ENCODE measurements at places on chromosomes 5 and 9.

DNA sequence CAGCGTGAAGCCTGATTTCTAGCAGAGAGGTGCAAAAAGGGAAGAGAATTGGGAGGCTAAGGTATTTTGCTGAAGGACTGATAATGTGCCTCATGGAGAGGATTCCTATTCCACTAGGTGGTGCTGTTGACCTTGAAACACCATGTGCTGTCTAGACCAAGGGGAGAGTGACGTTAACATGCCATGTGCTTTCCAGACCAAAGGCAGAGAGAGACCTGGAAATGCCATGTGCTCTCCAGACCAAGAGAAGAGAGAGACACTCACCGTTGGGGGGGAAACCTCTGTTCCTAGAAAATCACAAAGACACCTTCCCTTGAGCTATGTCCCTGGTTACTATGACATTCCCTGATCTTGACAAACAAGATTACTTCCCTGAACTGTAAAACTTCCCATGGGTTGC is 286.0 kb upstream of the TUSC1 start:
- peak; percentile 84 for DNase-seq

GRCh38 chr5:93151896-93152295 is 429.1 kb downstream of the NR2F1-AS1 start:
- no peak for DNase-seq

DNA sequence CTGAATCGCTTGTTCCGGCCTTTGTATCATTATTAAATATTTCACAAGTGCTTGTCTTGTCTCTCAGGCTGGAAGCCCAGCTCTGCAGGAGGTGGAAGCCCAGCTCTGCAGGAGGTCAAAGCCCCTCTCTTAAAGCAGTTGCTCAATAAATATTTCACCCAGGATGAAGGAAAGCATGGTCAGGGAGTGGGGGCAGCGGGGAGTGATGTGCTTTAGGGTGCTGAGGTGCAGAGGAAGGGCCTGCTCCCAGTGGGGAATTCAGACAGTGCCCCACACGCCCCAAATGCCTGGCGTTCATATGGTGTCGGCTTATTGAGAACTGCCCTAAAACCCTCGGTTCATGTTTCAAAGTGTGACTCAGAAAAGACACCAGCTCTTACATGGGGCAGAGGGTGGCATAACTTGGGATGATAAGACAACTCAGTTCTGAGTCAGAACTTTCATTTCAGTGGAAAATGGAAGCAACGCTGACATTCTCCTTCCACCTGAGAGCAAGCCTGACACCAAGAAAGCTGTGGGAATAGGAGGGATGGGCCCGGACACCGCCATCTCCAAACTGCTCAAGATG is 114.3 kb upstream of the DAP start:
- no peak for DNase-seq

DNA sequence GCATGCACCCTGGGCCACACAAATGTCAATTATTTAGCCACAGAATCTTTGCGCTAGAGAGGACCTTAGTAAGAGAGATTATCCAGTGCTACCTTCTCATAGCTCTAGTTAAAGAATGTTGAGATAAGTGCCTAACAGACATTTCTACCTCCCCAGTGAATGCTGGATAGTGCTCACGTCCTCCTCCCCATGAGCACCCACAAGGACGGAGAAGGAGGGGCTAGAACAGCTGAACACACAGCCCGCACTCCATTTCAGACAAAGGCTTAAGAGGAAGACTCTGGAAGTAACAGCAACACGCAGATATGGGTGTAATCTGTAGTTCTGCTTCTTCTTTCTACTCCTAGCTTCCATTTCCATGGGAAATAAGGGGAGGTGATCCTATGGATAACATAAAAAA is 120.5 kb downstream of the FEM1C start:
- no peak for DNase-seq

DNA sequence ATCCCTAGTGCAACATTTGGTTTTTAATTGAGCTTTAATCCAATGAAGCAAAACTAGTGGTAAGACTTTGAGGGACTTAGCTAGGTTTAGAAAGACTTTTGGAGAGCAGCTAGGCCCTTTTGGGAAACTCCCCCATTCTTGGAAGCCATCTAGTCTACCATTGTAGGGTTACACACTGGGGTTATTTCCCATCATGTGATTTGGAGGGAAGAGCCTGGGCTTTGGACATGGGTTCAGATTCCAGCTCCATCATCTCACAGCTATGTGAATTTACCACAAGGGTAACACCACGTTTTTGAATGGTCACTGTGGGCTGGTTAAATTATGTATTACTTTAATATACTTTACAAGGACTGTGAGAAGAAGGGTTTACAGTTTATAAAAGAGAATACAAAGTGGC is 18.3 kb upstream of the TNFSF15 start:
- DNase-seq = no peak

- DNase-seq = peak; percentile 68
Observed at GRCh38 chr9:130707225-130707976, 13.8 kb downstream of the EXOSC2 start.

GRCh38 chr5:98773214-98773463 is 324 bp upstream of the RGMB start:
- DNase-seq = no peak

- no peak for DNase-seq
Observed at GRCh38 chr5:76535577-76535976, 87.6 kb downstream of the F2RL2 start.

GRCh38 chr5:11477786-11478185 is 426.5 kb downstream of the CTNND2 start:
- no peak for DNase-seq

- no peak for DNase-seq
Observed at GRCh38 chr5:134451936-134452505, 40.3 kb upstream of the CDKN2AIPNL start.

GRCh38 chr9:18989865-18990264 is 43.1 kb downstream of the SAXO1 start:
- no peak for DNase-seq

DNA sequence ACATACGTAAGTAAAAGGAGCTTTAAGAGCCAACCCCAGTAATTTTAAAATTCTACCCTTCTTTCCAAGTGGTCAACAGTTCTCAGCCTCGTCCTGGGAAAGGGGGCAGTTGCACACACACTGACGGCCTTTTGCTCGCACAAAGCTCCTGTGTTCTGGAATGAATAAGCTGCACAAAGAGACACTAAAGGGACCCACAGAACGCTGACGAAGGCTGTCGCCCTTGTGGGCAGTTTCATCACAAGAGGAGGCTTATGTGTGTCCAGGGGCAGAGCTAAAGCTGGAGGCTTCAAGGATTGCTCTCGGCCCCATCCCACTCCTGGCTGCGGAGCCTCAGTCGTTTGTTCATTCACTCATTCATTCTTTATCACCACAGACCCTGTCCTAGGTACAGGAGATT is 67.0 kb upstream of the NEK6 start:
- DNase-seq = no peak

DNA sequence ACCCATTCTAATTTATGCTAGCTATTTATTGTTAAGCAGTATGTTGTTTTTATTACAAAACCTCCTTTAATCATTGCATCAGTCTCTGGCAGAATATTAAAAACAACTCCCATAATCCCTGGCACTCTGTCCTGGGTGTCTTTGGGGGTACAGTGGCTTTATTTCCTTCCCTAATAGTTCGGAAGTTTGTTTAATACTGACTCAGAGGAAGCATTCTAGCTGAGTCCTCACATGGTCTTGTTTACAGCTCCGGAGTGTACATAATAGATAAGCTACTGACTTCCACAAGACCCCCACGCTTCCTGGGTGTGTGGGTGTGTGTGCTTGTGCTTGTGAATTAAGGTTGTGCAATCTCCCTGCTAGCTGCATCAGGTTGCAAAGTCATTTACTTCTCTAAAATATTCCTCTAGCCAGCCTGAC is 149.8 kb upstream of the CDKN2B start:
- no peak for DNase-seq

- DNase-seq = no peak
Observed at GRCh38 chr5:122030251-122030650, 47.8 kb downstream of the LOX start.

DNA sequence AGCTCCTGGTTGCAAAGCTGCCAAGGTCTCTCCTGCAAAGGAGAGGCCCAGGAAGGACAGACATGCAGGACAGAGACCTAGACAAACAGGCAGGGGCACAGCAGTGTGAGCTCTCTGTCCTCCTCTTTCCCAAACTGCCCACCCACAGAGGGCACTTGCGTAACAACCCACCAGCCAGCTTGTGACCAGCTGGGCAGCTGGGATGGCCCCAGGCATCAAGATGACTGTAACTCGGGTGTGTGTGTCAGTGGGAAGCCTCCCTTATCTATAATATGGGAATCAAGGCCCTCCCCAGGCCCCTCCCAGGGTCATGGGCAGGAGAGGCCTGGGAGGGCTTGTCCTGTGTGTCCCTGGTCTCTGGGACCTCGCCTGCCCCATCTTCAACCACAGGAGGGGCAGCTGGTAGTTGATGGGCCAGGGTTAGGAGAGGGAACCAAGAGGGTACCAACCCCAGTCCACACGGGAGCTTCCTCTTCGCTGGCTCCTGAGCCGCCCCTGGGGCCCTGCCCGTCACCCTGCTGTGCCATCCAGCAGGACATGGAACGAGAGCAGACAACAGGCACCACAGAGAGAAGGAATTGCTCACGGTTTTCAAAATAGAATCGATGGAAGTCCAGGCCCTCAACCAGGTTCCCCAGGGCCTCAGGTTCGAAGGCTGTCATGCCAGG is 37.9 kb downstream of the SLC6A7 start:
- DNase-seq = no peak

DNA sequence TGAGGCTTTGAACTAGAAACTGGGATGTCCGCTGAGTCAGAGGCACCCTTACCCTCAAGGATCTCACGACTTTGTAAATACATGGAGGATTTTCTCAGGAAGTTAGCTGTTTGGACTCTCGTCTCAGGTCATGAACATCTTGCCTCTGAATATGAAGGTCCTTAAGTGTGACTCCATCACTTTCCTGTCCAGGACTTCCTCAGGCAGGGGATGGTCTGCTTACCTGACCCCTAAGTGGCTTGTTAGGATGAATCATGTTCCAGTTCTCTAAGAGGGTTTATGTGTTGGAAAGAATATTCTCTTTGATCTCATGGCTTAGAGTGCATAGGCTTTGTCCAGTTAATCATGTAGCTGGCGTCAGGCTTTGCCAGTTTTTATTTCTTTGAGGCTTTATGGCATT is 511.7 kb upstream of the KLF4 start:
- no peak for DNase-seq

DNA sequence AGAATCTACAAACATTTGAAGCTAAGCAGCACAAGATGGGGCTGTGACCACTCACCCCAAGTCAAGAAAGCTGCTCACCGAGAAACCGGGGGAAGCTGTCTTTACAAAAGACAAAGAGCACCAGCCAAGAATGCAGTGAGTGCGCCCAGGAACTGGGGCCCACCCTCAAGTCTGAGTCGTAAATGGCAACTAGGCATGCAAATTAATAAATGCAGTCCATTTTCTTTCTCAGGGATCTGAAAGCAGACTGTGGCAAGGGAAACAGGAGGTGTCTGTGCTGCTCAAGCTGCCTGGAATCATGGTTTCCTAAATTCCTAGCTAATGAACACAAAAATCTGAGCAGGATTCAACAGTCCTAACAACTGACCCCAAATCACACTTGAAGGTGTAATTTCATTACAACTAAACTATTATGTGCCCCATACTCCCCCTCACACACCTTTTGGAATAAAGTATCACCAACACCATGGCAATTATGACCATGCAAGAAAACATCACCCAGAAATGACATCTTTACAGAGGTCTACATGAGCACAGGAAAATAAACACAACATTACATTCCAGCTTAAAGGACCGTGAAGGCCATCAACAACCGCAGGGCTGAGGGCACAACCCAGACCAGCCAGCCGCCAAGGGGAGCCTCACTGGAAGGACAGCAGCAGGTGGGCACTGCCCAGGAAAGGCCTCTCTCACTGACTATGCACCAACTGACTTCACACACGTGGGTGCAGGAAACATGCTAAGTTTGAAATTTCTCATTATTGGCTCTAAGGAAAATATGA is 17.6 kb downstream of the NSUN2 start:
- no peak for DNase-seq

- DNase-seq = peak; percentile 44
Observed at GRCh38 chr9:125749951-125750626, 2.9 kb downstream of the PBX3 start.

GRCh38 chr5:42668254-42668653 is 88.4 kb upstream of the CCDC152 start:
- no peak for DNase-seq

GRCh38 chr9:89358985-89359384 is 40.7 kb downstream of the SECISBP2 start:
- DNase-seq = peak; percentile 87

DNA sequence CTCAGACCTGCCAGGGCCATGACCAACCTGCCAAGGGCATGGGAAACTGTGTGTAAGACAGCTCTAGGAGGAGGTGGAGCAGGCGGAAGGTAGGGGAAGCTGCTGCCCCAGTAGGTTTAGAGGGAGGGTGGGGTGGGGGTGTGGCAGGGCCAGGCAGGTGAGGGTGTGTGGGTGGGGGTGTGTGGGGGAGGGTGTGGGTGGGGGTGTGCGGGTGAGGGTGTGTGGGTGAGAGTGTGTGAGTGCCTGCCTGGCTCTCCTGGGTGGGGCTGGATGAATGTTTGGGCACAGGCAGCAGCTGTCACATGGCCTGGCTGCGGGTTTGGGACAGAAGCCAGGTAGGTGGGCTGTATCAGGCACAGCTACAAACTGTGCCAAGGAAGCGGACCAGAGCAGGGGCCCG is 8.8 kb upstream of the N4BP3 start:
- no peak for DNase-seq

DNA sequence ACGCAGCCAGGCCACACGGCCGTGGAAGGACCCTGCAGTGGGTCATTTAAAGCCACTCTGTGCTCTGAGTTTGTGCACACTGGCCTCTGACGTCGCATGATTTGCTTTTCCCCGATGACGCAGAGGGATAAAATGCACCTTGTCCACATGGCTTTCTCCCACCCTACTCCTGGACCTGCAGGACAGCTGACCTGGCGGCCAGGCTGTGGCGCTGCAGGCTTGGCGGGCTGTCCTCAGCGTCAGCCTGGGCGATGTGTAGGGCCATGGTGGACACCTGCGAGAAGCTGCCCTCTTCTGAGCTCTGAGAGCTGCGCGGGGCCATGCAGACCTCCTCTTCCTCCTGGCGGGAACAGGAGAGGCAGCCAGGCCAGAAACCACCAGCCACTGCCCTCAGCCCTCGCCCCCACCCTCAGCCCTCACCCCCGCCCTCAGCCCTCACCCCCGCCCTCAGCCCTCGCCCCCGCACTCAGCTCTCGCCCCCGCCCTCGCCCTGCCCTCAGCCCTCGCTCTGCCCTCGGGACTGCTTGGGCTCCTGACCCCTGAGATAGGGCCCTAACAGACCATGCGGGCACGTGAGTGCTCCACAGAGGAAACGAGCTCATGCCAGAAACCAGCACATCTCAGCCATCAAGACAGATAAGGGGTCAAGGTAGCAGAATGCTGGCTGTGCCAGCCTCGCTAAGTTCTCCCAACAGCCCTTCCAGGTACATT is 20.0 kb upstream of the SCGB3A1 start:
- DNase-seq = peak; percentile 4

DNA sequence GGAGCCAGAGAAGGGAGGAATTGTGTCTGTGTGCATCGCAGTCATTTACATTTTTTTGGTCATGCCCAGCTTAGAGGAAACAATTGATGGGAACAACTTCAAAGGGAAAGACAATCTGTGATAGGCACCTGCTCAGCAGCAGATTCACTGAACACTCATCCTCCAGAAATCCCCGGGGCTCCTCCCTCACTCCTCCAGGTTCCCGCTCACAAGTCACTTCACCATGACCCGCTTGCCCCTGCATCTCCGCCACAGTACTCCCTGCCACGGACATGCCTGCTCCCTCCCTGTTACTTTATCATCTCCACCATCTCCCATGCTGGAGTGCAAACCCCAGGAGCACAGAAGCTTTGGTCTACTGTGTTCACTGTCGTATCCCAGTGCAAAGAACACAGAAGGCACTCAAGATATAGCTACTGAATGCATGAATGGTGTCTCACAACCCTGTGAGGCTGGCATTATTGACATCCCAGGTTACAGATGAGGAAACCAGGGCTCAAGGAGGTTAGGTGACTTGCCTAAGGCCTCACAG is 16.2 kb downstream of the LHX6 start:
- no peak for DNase-seq
